CD4-positive, alpha-beta T cell treated with Interleukin-4 for 4 hours (primary cell): ENCODE measurements at places on chromosomes 6 and 20.

GRCh38 chr6:111626441-111626840 is 20.8 kb upstream of the TRAF3IP2 start:
- no peak for DNase-seq

DNA sequence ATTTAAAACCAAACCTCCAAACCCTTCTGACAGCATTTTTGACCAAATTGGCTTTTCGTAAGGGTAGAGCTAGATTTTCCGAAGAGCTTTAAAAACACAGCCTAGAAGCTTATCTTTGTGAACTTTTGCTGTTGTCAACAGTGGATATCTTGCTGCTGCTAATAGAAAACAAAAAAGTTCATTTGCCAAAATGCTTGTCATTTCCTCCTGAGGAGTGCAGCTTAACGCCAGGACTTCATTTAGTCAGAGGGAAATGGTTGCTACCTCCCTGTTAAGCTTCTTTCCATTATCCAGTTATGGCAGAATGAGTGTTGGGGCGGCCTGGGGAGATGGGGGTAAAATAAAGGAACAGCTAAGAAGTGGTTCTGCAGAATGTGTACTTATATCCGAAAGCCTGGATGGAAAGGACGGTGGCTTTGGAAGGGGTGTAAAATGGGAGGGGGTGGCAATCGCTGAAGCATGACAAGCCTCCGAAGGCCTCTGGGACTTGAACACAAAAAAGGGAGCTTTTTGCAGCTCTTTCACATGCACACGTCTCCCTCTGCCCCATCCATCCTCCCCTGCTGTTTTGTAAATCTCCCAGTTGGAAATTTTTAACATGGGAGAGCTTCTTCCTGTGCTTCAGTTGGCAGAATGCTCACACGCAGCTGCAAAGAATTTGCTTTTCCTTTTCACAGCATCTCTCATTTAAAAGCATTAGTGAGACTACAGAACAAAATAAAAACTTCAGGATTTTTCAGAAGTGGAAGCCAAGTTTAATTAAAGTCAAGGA is 22.5 kb downstream of the JARID2 start:
- no peak for DNase-seq

GRCh38 chr6:139381216-139381865 is 6.9 kb upstream of the CITED2 start:
- no peak for DNase-seq

DNA sequence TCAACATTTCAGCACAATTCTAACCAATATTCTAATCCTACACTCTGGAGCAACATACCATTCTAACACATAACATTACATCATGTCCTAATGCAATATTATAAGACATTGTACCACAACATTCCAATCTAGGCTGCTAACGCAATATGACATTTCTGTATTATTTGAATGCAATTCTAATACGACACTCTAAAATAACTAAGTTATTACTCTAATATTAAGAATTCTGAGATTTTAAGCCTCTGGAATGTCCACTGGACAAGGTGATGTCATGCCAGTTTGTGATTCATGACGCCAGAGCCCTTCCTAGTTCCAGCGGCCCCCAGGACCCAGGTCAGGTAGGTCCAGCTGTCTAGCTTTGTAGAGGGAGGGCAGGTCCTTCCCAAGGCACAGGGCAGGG is 69.7 kb upstream of the SIRPA start:
- no peak for DNase-seq
